ENCODE measurements at places on chromosomes 5 and 9.

DNA sequence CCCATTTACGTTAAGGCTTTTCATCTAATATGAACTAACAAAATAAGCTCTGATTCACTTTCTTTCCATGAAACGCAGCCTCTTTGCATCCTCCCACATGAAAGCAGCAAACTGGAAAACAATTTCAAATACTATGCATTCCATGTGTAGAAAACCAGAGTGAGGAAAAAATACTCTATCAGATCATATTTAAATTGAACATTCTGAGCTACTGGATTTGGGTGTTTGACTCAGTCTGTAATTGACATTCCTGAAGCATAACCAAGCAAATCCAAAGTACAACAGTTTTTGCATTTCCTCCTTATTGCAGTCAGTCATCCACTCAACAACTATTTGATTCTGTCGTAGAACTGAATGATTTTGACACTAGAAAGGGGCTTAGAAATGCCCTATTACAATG is 399.1 kb upstream of the NMUR2 start:
- no peak for DNase-seq

- DNase-seq = no peak
Observed at GRCh38 chr5:36640949-36641348, 34.5 kb downstream of the SLC1A3 start.

DNA sequence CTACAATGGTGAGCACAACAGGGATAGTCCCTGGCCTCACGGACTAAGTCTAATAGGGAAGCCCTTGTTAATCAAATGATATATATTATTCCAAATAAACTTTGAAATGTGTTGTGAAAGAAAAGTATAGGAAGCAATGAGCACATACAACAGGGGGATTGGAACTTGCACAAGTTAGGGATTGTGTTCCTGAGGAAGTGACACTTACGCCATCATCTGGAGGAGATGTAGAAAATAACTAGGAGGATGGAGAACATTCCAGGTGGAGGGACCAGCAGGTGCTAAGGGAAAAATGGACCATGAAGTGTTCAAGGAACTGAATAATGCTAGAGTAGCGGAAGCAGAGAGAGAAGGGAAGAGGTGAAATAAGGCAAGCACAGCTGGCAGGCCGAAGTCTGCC is 18.8 kb upstream of the RPS23 start:
- DNase-seq = no peak

- DNase-seq = no peak
Observed at GRCh38 chr5:51889703-51890102, 506.5 kb downstream of the ISL1 start.

DNA sequence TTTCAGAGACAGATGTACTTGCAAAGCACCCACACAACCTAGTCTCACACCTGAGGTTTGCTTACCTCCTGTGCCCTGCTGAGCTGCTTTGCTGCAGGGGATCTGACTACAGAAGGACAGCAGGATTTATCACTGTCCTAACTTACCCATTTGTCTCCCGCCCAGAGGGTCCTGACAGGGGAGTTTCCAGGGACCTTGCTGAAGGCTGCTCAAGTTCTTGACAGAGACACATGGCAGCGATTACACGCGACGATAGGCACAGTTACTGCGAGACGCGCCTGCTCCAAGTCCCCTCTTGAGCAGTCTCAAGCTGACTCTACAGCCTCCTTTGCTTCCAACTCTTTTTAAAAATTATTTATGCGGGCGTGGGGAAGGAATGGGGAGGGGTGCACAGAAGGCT is 24.6 kb upstream of the GALNT10 start:
- DNase-seq = no peak

DNA sequence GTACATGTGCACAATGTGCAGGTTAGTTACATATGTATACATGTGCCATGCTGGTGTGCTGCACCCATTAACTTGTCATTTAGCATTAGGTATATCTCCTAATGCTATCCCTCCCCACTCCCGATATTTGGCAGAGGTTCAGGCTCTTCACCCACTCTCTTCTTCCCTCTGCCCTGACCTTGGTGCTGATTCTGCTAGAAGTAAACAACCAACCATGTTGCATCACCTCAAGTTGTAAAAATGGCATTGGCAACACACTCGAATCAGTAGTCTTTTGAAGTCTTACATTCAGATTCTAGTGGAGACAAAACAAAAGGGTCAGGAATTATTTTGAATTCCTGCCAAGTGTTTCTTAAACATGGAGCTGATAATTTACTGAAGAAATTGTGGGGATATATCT is 40.0 kb downstream of the PRR16 start:
- no peak for DNase-seq

DNA sequence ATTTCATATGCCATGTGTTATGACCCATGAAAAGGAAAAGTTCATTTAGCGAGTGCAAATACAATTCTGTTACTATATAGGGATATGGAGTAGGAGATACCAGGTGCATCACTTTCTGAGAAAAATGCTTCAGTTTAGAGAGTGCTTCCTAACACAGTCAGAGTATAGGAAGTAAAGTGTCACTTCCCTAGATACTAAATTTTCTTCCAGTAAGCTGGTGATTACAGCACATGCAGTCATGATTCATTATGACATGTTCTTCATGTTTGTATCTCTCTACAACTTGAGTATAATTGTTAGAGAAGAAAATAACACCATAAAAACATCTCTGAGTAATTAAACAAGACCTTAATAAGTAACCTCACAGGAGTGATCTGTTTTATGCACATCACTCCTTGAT is 837.0 kb downstream of the DNAH5 start:
- no peak for DNase-seq

DNA sequence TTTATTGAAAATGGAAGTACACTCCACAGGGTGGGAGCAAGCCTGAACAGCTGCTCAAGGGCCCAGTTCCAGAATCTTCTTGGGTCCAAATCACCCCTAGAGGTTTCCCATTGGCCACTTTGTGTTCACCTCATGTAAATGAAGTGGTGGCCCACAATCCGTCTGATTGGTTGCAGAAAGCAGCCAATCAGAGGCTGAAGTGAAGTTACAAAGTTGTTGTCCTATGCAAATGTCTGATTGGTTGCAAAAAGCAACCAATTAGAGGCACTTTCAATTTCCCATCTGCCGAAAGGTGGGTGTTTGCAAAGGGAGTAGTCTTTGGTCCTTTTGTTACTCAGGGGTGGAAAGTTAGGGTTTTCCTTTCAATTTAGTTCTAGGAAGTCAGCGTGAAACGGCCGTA is 8.8 kb downstream of the TMEM171 start:
- no peak for DNase-seq

DNA sequence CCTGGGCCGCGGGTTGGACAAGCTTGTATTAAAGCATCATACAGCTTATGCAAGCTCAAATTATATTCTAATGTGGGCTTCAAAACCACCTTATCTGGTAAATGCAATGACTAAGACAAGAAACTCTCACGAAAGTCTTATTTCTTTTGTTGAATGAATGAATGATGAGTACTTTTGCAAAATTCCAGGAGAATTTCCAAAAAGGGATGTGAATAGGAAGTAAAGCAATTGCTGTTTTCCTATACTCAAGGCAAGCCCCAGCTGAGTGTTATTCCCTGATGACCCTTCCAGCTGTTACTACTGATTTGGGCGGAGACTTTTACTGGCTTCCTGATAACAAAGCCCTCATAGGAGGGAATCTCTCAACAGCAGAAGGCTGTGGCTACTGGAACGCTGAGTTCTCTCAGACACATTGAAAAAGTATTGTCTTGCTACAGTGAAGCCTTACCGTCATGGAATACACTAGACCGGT is 162.8 kb downstream of the SREK1 start:
- peak; percentile 1 for DNase-seq

- DNase-seq = no peak
Observed at GRCh38 chr5:2666081-2666480, 85.4 kb downstream of the IRX2 start.
